ENCODE measurements at places on chromosomes 4 and X.

DNA sequence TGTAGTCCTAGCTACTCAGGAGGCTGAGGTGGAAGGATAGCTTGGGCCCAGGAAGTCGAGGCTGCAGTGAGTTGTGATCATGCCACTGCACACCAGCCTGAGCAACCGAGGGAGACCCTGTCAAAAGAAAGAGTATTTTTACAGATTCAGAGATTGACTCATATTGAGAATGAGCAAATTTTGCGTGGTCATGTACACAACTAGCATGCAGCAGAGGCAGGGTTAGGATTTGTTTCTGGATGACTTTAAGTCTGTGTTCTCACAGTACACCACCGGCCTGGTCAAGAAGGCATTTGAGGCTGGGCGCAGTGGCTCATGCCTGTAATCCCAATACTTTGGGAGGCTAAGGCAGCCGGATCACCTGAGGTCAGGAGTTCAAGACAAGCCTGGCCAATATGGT is 44.8 kb upstream of the CBR4 start:
- DNase-seq = no peak

DNA sequence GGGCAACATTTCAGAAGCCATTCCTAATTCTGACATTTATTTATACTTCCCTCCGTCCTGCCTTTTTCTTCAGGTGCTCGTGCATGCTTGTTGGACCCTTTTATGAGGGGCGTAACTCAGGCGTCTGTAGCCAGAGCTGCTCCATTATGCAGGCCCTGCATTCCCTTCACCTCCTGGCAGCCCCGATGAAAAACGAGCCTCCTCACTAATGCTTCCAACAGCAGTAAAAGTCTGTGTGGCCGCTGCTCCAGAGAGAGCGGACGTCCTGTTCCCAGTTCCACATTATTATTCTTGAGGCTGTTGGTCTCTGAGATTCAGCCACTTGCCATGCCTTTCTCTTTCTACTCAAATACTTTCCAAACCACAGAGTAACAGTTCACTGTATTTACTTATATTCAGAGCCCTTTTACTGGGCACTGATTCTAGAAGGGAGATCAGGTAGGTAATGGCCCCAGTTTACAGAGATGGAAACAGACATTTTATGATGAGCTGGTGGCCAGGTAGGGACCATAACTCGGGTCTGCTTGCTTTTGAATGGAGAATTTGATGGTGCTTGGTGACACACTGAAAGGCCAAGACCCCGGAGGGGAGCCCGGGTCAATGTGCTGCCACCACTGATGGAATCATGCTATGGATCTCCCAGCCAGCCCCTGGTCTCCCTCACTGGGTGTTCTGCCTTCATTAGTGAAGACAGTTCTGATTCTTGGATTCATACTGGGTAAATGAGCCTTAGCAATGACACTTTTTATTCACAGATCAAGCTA is 101.0 kb downstream of the GATB start:
- no peak for DNase-seq

DNA sequence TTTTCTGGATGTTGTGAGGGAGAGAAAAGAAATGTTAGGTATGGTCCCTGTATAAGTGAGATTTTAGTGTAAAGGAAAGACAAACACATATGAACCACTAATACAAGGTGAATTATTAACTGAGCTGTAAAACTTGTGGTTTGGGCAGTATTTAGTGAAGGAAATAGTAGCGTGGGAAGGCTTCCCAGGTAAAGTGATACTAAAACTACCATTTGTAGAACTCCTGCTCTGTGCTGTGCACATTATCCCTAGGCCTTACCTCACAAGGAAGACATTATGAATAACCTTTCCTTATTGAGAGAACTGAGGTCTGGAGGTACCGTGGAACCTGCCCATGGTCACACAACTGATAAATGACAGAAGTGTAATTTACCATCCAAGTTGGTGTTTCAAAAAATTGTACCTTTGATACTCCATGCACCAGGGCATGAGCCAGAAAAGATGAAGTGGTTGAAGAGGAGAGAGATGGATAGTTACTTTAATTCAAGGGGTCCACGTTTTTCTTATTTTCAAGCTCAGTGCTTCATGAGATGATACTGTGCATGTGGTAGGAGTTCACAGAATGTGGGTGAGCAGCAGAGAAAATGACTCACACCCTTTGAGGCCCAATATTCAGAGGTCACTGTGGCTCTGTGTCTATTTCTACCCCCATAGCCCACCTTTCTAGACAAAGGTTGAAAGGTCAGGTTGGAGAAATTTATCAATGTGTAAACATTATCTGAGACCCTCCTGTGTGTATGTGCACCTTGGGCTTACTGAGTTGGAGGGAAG is 2.6 kb upstream of the VSIG4 start:
- no peak for DNase-seq

GRCh38 chr4:21947791-21948346 is 703 bp downstream of the KCNIP4 start:
- no peak for DNase-seq

- no peak for DNase-seq
Measured at GRCh38 chr4:161581262-161582230, 582.3 kb downstream of the FSTL5 start.

DNA sequence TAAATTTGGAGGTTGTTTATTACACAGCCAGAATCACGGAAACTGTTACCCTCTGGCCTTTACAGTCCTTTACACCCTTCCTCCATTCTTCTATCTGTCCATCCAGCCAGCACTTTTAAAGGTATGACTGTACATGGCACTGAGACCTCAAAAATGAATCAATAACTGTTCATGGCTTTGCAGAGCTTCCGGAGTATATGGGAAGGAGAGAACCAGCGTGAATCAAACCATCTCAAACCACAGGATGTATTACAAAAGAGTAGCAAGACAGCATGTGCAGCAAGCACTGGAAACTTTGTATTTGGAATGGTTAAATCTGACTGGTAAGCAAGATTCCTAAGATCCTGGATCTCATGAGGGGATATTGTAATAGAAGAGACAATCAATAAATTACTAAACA is 228.5 kb upstream of the CASK start:
- DNase-seq = no peak

GRCh38 chrX:107742700-107743191 is 32.8 kb downstream of the TSC22D3 start:
- no peak for DNase-seq

DNA sequence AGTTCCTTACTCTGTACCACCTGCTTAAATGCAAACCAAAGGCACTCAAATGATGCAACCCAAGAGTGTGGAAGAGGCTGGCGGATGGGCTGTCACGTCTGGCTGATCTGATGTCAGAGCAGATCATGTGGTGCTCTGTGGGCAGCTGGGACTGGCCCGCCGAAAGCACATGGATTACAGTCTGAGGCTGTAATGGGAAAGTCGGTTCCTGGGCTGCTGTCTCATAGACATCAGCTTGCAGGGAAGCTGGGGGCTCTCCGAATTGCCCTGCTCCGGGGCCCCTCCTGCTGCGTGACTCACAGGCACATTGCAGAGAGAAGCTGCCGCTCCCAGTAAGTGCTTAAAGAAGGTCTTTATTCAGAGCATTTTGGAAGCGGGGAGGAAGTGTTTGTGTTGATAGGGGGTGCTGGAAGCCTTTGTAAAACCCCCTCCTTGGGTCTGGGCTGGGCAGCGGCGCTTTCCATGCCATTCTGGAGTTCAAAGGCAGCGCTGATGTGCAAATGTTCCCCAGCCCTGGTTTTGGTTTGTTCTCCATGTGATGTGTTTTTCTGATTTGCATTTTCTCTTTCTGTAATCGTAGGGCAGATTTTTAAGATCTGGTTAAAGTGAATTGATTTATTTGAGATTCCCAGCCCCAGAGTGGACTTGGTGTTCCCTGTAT is 181.1 kb downstream of the LARP7 start:
- no peak for DNase-seq

GRCh38 chr4:73742490-73743160 is 2.3 kb downstream of the CXCL8 start:
- DNase-seq = no peak
